IMR-90 (cell line): ENCODE measurements at places on chromosomes 1 and 21. TPM values are rescaled to one million over a fixed set of nuclear protein-coding genes. Genes with fewer than 3 reads are reported as not detected.

- no peaks in the 10 kb centered on the region for H3K27me3 ChIP-seq
- no peaks in the 10 kb centered on the region for H3K36me3 ChIP-seq
- H3K27ac ChIP-seq, result no peak overlapping the region
- no peak overlapping the region for H3K4me3 ChIP-seq
- no peaks in the 10 kb centered on the region for H3K4me1 ChIP-seq
These were observed 123.8 kb downstream of the PRDM16 start for GRCh38 chr1:3192825-3193224.

GRCh38 chr1:153683854-153684253, 5.4 kb downstream of the NPR1 start:
- H3K27ac ChIP-seq, result no peak overlapping the region
- H3K27me3 ChIP-seq, result peaks cover 62% of the 10 kb centered on the region
- H3K36me3 ChIP-seq, result no peaks in the 10 kb centered on the region
- no peak overlapping the region for H3K4me3 ChIP-seq
- H3K4me1 ChIP-seq, result peaks cover 2% of the 10 kb centered on the region; the same call in 1 of the 2 replicates

Gene TCHHL1
- not detected in 2 replicates for total RNA-seq

DNA sequence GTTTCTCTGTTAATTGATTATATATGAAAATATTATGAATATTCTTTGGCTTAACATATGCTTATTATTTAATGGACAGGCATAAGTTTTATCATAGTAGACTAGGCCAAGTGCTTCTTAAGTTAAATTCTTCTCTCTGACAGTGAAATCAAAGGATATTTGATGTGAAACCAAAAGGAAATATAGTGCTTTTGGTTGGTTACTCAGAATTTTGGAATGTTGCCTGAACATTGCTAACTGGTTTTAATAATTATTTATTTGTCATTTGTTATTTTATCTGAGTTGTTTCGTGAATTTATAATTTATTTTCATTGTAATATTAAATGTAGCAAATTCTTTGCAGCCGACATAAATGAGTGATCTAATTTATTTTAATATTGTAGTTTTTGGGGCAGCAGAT, 18.3 kb downstream of the HOOK1 start:
- H3K4me1 ChIP-seq, result no peaks in the 10 kb centered on the region
- DNase-seq, result no peak
- H3K27me3 ChIP-seq, result no peaks in the 10 kb centered on the region
- H3K4me3 ChIP-seq, result no peak overlapping the region
- H3K36me3 ChIP-seq, result no peaks in the 10 kb centered on the region
- no peak overlapping the region for H3K27ac ChIP-seq

GRCh38 chr1:40784141-40784770, 669 bp downstream of the KCNQ4 start:
- no peak for DNase-seq
- no peaks in the 10 kb centered on the region; the same call in 1 of the 2 replicates for H3K4me1 ChIP-seq
- H3K27ac ChIP-seq, result no peak overlapping the region
- H3K27me3 ChIP-seq, result peaks cover 39% of the 10 kb centered on the region
- peak overlapping the region; percentile 16; the same call in 1 of the 2 replicates for H3K4me3 ChIP-seq

GRCh38 chr1:193342811-193343210, 156.4 kb upstream of the B3GALT2 start:
- no peak for DNase-seq
- no peaks in the 10 kb centered on the region for H3K36me3 ChIP-seq
- H3K27me3 ChIP-seq, result no peaks in the 10 kb centered on the region
- no peak overlapping the region for H3K4me3 ChIP-seq
- no peak overlapping the region for H3K27ac ChIP-seq

Gene NUP133
- total RNA-seq, result 30.5 and 33.1 TPM in 2 replicates

Gene FCRL5
- not detected in 2 replicates for total RNA-seq

Gene SMCP
- not detected in 2 replicates for total RNA-seq
